ENCODE measurements at places on chromosomes 4 and X.

GRCh38 chrX:39957816-39958566 is 139.8 kb downstream of the BCOR start:
- DNase-seq, result no peak

DNA sequence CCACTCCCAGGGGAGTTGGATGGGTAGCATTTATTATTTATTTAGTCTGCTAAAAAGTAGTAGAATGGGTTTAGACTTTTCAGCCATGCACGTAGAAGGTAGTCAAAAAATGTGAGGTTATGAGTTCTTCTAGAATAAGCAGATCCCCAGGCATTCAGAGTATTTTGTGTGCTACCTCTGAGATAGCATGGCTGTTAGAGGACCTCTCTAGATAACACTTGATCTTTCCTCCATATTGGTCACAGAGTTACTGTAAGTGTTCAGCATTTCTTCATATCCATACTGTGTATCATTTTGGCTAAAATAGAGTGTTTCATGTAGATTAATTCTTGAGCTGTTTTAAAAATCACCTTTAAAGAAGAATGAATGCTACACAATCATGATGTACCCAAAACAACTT is 58.4 kb downstream of the KLHL5 start:
- DNase-seq, result no peak

DNA sequence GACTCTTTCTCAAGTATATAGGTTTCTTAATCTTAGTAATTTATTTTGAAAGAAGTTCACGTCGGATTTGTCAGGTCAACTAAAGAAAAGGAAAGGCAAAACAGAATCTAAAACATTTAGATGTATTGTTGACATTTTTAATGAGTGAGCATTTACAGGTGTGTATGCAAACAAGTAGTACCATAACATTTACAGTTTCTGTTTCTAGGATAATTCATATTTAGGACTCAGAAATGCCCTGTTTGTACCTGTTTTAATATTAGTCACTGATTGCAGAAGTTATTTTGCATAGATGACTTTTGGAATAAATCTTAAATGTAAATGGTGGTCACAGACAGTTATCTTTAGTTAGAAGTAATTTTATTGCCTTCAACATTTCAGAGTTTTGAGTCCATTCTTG is 151.3 kb upstream of the NUDT6 start:
- no peak for DNase-seq

GRCh38 chr4:121599049-121599448 is 97.7 kb downstream of the ANXA5 start:
- DNase-seq, result no peak

GRCh38 chr4:2756691-2757350 is 685 bp upstream of the TNIP2 start:
- DNase-seq, result no peak

DNA sequence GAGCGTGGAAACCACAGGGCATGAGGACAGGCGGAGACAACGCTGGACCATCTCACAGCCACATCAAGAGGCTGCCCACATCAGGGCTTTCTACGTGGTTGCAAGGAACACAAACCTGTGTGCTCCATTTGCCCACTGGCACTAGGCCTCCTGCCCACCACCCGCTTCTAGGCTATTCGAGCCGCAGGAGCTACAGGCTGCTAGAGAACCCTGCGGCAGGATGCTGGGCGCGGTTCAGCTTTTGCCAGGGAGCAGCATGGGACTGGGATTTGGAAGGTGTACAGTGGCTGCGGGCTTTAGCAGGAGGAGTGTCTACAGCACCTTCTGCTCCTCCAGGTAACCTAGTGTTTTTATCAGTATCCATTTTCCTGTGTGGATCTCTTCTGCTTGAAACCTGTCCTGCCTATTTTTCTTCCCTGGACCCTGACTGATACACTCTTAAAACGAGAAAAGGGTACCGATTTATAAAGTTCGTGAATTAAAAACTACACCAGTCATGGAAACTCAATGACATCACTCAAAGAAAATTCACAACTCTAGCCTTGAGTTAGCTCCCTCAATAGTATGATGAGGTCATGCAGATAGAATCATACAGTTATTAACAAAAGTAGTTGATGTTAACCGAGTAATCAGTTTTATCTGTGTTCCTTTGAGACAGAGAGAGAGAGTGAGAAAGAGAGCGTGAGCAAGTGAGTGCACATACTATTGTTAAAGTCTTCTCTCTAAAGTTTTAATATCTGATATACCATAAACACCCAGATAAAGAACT is 12.8 kb downstream of the NOP14 start:
- DNase-seq, result no peak

DNA sequence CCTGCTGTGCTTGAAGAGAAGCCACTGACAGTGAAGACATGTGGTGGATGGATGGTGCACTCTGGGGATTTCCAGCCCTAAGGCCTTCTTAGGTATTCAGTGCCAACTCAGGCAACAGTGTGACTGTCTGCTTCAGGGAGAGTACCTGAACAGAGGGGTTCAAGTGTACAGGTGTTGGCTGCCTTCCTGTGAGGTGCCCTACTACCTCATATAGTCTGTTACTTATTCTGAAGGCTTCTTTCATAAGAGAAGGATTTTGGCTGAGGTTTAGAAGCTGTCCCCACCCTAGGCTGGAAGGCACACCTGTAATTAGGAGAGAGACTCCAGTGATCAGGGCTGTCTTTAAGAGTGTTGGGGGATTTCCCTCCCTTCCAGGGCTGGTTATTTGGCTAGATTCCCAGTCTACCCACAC is 1.8 kb downstream of the FTHL17 start:
- no peak for DNase-seq

GRCh38 chr4:55907469-55907868 is 41.3 kb upstream of the CEP135 start:
- no peak for DNase-seq

Data from thoracic aorta (tissue), 2 donors.